ENCODE measurements at places on chromosomes 16 and 17.

DNA sequence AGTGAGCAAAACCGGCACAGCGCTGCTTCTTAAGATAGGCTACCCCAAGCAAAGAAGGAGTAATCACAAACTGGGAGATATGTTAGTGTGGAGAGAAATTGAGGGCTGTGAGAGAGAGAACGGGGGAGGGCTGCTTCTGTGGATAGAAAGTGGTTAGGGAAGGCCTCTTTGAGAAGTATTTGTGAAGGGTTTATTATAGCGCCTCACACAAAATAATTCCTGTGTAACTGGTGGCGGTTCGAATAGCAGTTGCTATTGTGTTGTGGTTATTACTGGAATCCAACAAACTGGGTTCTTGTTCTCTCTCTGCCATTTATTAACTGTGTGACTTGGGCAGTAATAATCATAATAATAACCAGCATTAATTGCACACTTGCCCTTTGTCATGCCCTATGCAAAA lies 9.2 kb upstream of the CISD3 start:
- H3K27ac ChIP-seq, result peak overlapping the region; percentile 47
- H3K36me3 ChIP-seq, result peaks cover 68% of the 10 kb centered on the region
- peaks cover 8% of the 10 kb centered on the region for H3K4me1 ChIP-seq
- no peak for DNase-seq
- H3K27me3 ChIP-seq, result no peaks in the 10 kb centered on the region
- H3K4me3 ChIP-seq, result no peak overlapping the region

- no peak overlapping the region for H3K4me3 ChIP-seq
- H3K36me3 ChIP-seq, result no peaks in the 10 kb centered on the region
- H3K27me3 ChIP-seq, result peaks cover 45% of the 10 kb centered on the region
- no peak for DNase-seq
- H3K4me1 ChIP-seq, result no peaks in the 10 kb centered on the region
- no peak overlapping the region for H3K27ac ChIP-seq
Measured at GRCh38 chr16:12904329-12904671, 2.9 kb downstream of the SHISA9 start.

- H3K27me3 ChIP-seq, result peaks cover 33% of the 10 kb centered on the region
- peaks cover 14% of the 10 kb centered on the region for H3K36me3 ChIP-seq
- H3K27ac ChIP-seq, result no peak overlapping the region
- peaks cover 20% of the 10 kb centered on the region for H3K4me1 ChIP-seq
Measured at GRCh38 chr16:66947302-66948065, 12.2 kb downstream of the CES2 start.

- H3K27me3 ChIP-seq, result peaks cover 34% of the 10 kb centered on the region
- H3K27ac ChIP-seq, result no peak overlapping the region
- no peak overlapping the region for H3K4me3 ChIP-seq
- DNase-seq, result no peak
Measured at GRCh38 chr16:71426069-71426879, 15.6 kb downstream of the TLE7 start.

DNA sequence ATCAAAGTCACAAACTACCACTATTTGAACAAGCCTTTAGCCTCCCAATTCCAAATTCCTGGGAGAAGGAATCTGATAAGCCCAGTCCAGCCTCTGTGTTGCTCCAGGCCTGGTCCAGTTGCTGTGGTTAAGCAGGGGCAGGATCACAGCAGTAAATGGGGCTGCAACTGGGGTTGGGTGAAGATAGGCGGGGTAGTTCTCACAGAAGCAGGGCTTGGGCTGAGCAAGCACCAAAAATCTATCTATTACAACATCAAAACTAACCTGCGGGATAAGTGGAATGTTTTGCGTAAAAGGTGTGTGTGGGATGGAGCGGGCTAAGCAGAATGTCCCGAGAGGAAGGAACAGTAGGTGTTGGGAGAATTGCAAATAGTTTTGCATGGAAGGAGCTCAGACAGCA lies 23.0 kb upstream of the RNF135 start:
- H3K36me3 ChIP-seq, result no peaks in the 10 kb centered on the region
- H3K4me1 ChIP-seq, result peaks cover 3% of the 10 kb centered on the region
- no peak overlapping the region for H3K4me3 ChIP-seq
- no peaks in the 10 kb centered on the region for H3K27me3 ChIP-seq
- no peak for DNase-seq
- H3K27ac ChIP-seq, result no peak overlapping the region

DNA sequence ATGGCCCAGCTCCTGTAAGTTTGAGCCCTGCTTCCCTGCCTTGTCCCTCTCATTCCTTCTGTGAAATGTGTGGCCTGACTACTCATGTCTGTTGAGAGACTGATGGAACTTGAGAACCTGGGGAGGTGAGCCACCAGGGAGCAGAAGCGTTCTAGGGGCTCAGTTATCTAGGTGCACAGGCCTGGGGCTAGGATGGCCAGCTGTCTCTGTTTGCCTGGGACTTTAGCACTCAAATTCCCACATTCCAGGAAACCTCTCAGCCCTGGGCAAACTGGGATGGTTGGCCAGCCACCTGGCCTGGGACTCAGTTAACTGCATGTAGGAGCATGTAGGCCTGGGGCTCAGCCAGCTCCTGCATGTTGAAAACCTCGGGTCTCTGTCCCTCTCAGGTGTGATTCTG lies 9.3 kb upstream of the EPN3 start:
- H3K4me3 ChIP-seq, result no peak overlapping the region
- DNase-seq, result no peak
- H3K27me3 ChIP-seq, result no peaks in the 10 kb centered on the region
- no peaks in the 10 kb centered on the region for H3K4me1 ChIP-seq
- no peaks in the 10 kb centered on the region for H3K36me3 ChIP-seq

GRCh38 chr17:49830605-49831004 lies 17.3 kb downstream of the TAC4 start:
- no peaks in the 10 kb centered on the region for H3K4me1 ChIP-seq
- no peak for DNase-seq
- H3K27me3 ChIP-seq, result no peaks in the 10 kb centered on the region
- H3K27ac ChIP-seq, result no peak overlapping the region

DNA sequence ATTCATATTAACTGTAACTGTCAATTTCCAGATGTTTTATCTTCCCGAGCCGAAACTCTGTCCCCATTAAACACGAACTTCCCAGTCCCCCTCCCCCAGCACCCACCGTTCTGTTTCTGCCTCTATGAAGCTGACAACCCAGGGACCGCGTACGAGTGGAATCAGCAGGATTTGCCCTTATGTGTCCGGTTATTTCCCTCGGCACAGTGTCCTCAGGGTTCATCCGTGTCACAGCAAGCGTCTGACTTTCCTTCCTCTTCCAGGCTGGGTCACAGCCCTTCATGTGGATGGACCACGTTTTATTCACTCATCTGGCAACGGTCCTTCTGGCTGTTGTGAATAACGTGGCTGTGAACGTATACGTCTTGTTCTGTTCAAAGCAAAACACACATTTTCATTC lies 31.3 kb downstream of the METRNL start:
- H3K4me1 ChIP-seq, result no peaks in the 10 kb centered on the region
- H3K27me3 ChIP-seq, result peaks cover 3% of the 10 kb centered on the region
- H3K36me3 ChIP-seq, result no peaks in the 10 kb centered on the region
- no peak for DNase-seq
- H3K4me3 ChIP-seq, result no peak overlapping the region

DNA sequence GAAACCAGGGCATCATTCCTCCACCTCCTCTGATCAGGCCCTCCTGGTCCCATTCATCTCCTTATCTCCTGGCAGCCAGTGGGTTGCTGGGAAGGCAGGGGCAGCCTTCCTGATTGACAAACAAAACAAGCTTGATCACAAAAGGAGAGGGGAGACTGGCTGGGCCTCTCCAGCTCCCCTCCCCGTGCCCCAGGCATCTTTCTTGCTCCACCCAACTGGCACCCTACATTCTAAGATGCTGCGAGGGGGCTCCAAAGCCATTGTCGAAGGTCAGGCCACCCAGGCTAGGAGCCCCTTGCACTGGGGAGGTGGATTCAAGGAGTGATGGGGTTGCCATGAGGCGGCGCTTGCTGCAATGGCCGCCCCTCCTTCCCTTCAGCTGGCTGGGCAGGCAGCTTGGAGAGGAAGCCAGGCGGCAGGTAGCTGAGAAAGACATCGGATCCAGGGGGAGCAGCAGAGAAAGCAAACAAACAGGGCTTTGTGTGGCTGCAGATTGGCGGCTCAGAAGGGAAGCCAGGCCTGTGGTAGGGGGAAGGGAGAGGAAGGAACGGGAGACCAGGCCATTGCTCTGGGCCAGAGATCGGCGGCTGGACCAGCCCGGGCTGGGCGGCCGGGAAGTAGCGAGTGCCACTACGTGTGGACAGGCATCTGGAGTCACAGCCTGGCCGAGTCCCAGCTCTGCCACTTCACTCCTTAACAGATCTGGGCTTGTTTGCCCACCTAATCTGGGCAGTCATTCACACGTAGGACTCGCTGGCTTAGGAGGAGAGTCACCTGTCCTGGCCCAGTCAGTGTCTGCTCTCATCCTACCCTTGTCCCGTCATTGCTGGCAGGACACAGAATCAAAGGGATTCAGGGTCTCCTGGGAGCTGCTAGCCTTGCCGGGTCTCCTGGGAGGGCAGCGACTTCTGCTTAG lies 12.3 kb downstream of the RAI1 start:
- H3K4me1 ChIP-seq, result peaks cover 56% of the 10 kb centered on the region
- no peak for DNase-seq
- peaks cover 4% of the 10 kb centered on the region for H3K36me3 ChIP-seq
- peak overlapping the region; percentile 98 for H3K27ac ChIP-seq
- H3K27me3 ChIP-seq, result no peaks in the 10 kb centered on the region
- peak overlapping the region; percentile 63 for H3K4me3 ChIP-seq

GRCh38 chr16:16059160-16059559 lies 109.7 kb downstream of the ABCC1 start:
- H3K27me3 ChIP-seq, result no peaks in the 10 kb centered on the region
- no peak for DNase-seq
- H3K4me3 ChIP-seq, result no peak overlapping the region

- DNase-seq, result no peak
- no peak overlapping the region for H3K27ac ChIP-seq
- H3K4me1 ChIP-seq, result peaks cover 29% of the 10 kb centered on the region
- no peaks in the 10 kb centered on the region for H3K36me3 ChIP-seq
- no peaks in the 10 kb centered on the region for H3K27me3 ChIP-seq
Measured at GRCh38 chr16:29644338-29644857, 18.6 kb upstream of the SPN start.

- peak overlapping the region; percentile 30 for H3K4me3 ChIP-seq
- peak overlapping the region; percentile 81 for H3K27ac ChIP-seq
- no peaks in the 10 kb centered on the region for H3K36me3 ChIP-seq
- no peak for DNase-seq
Measured at GRCh38 chr17:78257810-78258322, 26.4 kb downstream of the TMEM235 start.

DNA sequence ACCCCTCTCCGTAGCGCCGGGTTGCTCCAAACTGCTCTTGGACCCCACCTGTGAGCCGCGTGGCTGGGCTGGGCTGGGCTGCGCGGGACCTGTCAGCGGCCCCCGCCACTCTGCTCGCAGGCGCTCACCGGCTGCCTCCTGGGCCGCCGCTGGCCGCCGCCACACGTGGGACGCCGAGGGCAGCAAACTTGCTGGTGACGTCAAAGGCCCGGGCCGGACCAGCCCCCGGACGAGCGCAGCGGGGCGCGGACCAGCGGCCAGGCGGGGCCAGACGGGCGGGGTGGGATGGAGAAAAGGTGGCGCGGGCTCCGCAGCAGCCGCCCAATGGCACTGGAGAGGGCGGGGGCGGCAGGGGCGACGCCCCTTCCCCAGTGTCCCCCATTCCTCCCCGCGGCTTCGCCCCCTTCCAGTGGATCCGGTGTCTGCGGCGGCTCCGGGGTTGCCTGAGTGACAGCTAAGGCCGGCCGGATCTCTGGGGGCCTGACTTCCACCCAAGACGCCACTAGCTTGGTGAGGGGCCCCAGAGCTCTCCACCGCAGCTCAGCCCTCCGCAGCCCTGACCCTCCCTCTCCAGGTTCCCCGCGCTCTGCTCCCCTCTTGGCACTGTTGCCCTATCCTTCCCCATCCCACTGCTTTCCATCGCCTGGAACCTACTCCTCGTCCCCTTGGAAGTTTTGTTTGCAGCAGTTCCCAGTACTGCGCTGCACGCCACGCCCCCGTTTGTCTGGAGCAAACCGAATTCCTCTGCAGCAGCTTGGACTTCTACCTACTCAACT lies at the start of gene HS3ST3A1:
Gene HS3ST3A1 (minus strand): TSS at position 154 of the 776 bp plus-strand sequence. CDS start 800 bp downstream, outside the sequence.
- H3K27ac ChIP-seq, result no peak within 1 kb of the TSS
- peaks cover 58% of the 10 kb centered on the region for H3K27me3 ChIP-seq
- no peak for DNase-seq
- peak within 1 kb of the TSS; percentile 66 for H3K4me3 ChIP-seq
- peaks cover 4% of the 10 kb centered on the region for H3K4me1 ChIP-seq

DNA sequence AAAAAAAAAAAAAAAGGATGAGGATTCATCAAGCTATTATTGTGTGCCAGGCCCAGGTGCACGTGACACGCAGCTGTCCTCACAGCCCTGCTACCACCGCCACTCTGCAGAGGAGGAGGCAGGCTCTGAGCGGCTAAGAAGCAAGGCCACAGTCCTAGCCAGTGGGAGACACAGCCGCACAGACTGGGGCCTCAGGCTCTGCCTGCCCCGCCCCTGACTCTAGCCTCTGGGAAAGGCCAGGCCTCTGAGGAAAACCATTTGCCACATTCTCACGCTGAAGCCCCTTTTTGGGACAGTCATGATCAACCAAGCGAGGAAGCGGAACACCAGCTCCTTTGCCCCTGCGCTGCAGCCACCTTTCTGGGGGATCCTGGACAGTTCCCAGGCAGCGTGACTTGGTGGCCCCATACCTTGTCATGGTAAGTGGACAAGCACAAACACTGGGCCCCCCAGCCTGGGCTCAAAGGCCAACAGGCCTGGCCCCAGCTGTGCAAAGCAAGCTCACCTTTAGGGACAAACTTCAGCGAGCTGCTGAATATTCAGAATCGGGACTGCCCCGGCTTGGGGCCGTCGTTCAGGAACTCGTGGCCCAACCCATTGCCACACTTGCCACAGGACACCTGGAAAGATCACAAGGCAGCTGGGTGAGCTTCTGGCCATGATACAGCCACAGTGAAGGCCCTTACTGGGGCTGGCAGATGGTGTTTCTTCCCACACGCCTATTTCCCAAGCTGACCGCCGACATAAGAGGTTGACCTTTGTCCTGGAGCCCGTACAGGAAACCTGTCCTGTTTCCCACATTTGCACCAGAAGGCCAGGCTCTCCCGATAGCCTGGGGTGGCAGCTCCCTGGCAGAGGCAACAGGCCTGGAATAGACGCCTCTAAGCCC lies 2.5 kb downstream of the MSRB1 start:
- H3K4me3 ChIP-seq, result peak overlapping the region; percentile 21
- DNase-seq, result no peak
- H3K27ac ChIP-seq, result no peak overlapping the region
- peaks cover 11% of the 10 kb centered on the region for H3K36me3 ChIP-seq

GRCh38 chr16:23699100-23699499 lies 13.9 kb downstream of the ERN2 start:
- H3K27ac ChIP-seq, result no peak overlapping the region
- peaks cover 2% of the 10 kb centered on the region for H3K27me3 ChIP-seq
- no peaks in the 10 kb centered on the region for H3K36me3 ChIP-seq
- DNase-seq, result no peak
- peaks cover 2% of the 10 kb centered on the region for H3K4me1 ChIP-seq

GRCh38 chr16:4870138-4870671 lies 22.9 kb downstream of the UBN1 start:
- H3K4me3 ChIP-seq, result no peak overlapping the region
- no peaks in the 10 kb centered on the region for H3K27me3 ChIP-seq
- DNase-seq, result no peak
- H3K4me1 ChIP-seq, result peaks cover 2% of the 10 kb centered on the region
- H3K36me3 ChIP-seq, result peaks cover 61% of the 10 kb centered on the region

Measured in activated T-helper 2 cell treated with anti-CD3 and anti-CD28 coated beads, Interferon-gamma antibody, Interleukin-2, Interleukin-4, amounts not matched to agents 10 μg/mL and 5 μg/mL and 100 μg/mL, durations not matched to agents 14 hours and 24 hours and 36 hours (primary cell).